Common myeloid progenitor, CD34-positive (primary cell): ENCODE measurements at places on chromosomes 12 and 14.

GRCh38 chr12:52434081-52434733 is at the start of gene KRT75:
TSS of gene KRT75 (minus strand) at chr12:52434371. CDS start at chr12:52434304, 67 bp downstream.
- no peak for DNase-seq

GRCh38 chr14:76203086-76204001 is 51.6 kb downstream of the GPATCH2L start:
- DNase-seq, result peak; percentile 10

GRCh38 chr12:32467959-32468863 is 68.9 kb downstream of the FGD4 start:
- peak; percentile 41 for DNase-seq

DNA sequence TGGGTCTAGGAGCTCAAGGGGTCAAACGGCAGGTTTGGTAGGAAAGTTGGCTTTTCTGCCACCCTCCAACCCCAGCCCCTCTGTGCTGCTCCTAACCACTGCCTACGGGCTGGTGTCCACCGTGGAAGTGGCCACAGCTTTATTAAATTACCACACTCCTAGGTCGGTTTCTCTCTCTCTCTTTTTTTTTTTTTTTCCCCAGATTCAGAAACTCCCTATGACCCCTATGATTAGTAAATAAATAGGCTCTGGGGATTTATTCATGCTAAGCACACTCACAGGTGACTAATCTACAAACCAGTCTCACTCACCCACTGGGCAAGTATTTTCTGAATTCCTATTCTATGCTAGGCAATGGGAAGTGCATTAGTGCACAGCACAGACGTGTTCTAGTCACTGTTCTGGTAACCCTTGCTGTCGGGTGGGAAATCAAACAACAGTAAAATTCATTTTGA is 8.7 kb upstream of the DDX47 start:
- DNase-seq, result no peak

DNA sequence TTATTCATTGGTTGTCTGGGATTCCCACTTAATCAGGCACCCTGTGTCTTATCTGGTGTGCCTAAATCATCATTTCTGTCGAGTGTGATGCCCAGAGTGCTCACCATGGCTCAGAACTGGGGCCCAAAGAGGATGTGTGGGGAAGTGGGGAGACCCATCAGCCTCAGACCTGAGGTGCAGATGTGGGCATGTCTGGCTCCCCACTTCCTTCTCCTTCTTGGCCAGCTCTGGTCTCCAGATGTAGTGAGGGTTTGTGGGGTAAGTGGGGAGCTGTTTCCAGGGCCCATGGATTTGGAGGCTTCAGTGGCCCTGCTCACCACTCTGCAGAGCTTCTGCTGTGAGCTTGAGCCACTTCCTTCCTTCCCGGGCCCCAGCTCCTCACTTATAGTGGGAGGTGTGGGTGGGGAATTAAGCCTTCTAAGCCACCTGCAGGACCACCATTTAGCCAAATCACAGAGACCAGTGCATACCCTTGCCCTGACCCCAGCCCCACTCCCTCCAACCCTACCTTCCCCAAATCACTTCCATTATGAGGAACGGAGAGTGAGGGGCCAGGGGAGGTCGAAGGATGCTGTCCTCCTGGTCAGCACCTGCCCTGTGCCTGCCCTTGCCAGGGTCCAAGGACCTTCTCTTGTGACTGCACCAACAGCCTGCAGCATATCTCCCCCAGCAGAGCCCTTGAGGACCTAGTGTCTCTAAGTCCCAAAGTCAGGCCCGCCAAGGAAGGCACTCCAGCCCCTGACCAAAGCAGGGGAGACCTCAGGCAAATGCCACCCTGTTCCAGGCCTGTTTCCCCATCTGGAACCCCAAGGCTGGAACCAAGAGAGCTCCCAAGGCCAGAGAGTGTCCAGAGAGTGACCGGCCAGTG is 278.2 kb upstream of the RTL1 start:
- peak; percentile 76 for DNase-seq

GRCh38 chr12:74980510-74980909 is 229.1 kb downstream of the KCNC2 start:
- no peak for DNase-seq

DNA sequence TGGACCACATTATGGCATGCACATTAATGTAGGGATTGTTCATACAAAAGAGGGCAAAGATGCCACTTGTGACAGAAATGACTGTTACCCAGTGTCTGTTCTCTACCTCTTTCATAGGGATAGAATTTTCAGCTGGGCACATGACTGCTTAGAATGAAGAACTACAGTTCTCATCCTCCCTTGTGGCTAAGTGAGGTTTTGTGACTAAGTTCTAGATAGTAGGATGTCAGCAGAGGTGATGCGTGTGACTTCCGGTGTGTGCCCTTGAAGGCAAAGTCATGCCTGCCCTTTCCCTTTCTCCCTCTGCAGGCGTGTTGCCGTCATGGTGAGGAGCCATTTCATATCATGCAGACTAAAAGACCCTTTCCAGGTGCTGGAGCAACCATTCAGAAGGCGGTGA is 99.3 kb downstream of the CACNA1C start:
- DNase-seq, result no peak
